Spleen (tissue), 13 donors: ENCODE measurements at places on chromosomes 12 and 14. TPM values are rescaled to one million over a fixed set of nuclear protein-coding genes. Genes with fewer than 3 reads are reported as not detected.

- no peaks in the 10 kb centered on the region for H3K36me3 ChIP-seq
- H3K4me1 ChIP-seq: no peaks in the 10 kb centered on the region
Observed at GRCh38 chr12:43969882-43970281, 134.0 kb downstream of the TMEM117 start.

Gene CLEC1B
- 0.67 TPM for polyA plus RNA-seq

Gene FMNL3
- polyA plus RNA-seq: 13.0 TPM

DNA sequence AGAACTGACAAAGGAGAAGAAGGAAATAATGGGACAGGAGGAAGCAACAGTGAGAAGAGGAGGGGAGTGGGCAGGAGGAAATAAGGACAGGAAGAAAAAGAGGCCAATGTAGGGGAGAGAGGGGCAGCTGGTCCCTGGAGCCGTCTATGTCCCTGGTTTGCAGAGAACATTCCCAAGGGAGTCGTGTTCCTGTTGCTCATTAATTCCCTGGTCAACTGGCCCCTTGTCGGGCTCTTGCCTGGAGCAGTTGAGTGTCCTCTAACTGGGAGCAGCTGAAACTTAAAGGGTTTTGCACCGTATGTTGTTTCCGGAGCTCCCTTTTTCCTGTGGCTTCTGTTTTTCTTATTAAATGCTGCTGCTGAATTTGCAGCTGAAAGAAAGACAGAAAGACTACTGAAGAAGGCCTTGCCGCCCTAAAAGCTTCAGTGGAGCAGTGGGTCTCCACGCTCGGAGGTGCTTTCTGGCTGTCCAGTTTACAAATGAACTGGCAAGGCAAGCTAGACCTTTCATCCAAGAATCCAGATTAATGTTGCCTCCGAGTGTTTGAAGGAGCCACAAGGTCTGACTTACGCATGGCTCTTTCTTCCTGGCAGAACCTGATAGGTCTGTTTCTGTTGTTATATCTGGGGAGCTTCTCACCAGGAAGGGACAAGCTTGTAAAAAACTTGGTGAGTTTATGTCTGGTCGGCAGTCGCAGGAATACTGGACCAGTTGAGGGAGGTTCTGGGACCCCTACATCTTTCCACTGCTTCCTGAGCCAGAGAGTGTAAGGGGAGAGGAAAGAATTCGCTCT, 146.2 kb upstream of the RFLNA start:
- no peaks in the 10 kb centered on the region for H3K27me3 ChIP-seq
- H3K36me3 ChIP-seq: no peaks in the 10 kb centered on the region
- no peak for DNase-seq

GRCh38 chr12:109710747-109711595, 2.7 kb upstream of the FAM222A start:
- H3K36me3 ChIP-seq: no peaks in the 10 kb centered on the region
- H3K4me3 ChIP-seq: no peak overlapping the region
- no peak for DNase-seq
- no peaks in the 10 kb centered on the region for H3K4me1 ChIP-seq
- no peak overlapping the region for H3K27ac ChIP-seq
- H3K27me3 ChIP-seq: peaks cover 4% of the 10 kb centered on the region

Gene TBX3
- polyA plus RNA-seq: 3.5 TPM

GRCh38 chr14:67886191-67886590, 66.6 kb downstream of the RAD51B start:
- H3K27me3 ChIP-seq: no peaks in the 10 kb centered on the region
- no peak for DNase-seq
- peaks cover 4% of the 10 kb centered on the region for H3K4me1 ChIP-seq

DNA sequence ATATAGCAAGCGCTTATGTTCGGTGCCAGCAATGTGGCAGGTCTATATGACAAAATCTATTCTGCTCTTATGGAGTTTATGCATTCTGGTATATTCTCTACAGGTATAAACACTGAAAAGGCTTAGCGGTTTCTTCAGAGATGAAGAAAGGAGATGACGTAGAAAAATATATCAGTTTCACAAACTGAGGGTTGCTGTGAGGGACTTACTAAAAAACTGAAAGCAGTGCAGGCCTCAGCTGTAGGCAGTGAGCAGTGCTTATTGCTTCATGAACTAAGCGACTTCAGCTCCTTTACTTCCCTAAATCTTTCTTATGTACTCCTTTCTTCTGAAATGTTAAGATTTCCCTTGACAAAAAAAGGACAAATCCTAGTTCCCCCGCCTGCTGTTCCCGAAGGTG, 4.5 kb downstream of the DDX47 start:
- H3K27ac ChIP-seq: no peak overlapping the region
- peaks cover 77% of the 10 kb centered on the region for H3K36me3 ChIP-seq
- peaks cover 26% of the 10 kb centered on the region for H3K4me1 ChIP-seq
- no peak for DNase-seq
- H3K27me3 ChIP-seq: no peaks in the 10 kb centered on the region

GRCh38 chr12:19895246-19896020, 456.1 kb downstream of the AEBP2 start:
- no peak overlapping the region for H3K27ac ChIP-seq
- H3K4me3 ChIP-seq: no peak overlapping the region
- H3K27me3 ChIP-seq: no peaks in the 10 kb centered on the region
- H3K36me3 ChIP-seq: no peaks in the 10 kb centered on the region
- no peaks in the 10 kb centered on the region for H3K4me1 ChIP-seq

DNA sequence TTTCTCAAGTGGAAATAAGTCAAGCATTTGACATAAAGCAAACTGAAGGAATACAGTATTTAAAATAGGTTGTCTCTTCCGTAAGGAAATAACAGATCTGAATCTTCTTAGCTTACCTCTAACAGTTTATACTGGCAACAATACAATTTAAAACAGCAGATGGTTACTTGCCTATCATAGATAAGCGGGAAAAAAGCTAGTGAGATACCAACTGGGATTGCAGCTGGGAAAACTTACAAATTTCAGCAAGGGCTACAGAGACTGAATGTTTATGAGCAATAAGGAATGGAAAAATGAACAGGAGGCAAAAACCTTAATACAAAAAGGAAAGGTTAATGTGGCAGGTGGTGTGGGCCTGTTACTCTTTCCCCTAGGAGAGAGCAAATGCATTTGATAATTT, 220.0 kb downstream of the RASSF9 start:
- no peaks in the 10 kb centered on the region for H3K4me1 ChIP-seq
- H3K36me3 ChIP-seq: no peaks in the 10 kb centered on the region
- no peak overlapping the region for H3K4me3 ChIP-seq
- no peak overlapping the region for H3K27ac ChIP-seq

GRCh38 chr12:14989790-14990189, 16.9 kb downstream of the PDE6H start:
- H3K27me3 ChIP-seq: no peaks in the 10 kb centered on the region
- no peak overlapping the region for H3K27ac ChIP-seq
- H3K4me1 ChIP-seq: peaks cover 3% of the 10 kb centered on the region
- H3K4me3 ChIP-seq: no peak overlapping the region

DNA sequence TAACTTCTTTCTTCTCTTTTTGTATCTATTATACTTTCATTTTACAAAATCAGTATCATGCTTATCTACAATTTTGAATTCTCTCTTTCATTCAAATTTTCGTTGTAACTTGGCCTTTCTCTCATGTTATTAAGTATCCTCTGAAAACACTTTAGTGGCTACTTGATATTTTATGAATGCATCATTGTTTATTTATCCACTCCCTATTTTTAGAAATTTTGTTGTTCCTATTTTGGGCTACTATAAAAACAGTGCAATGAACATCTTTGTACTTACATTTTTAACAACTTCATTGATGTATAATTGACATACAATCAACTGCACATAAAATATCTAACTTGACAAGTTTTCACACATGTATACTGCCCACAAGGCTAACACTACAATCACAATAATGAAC, 44.0 kb upstream of the AMIGO2 start:
- H3K4me1 ChIP-seq: no peaks in the 10 kb centered on the region
- no peak overlapping the region for H3K27ac ChIP-seq
- H3K4me3 ChIP-seq: no peak overlapping the region
- H3K36me3 ChIP-seq: no peaks in the 10 kb centered on the region
- H3K27me3 ChIP-seq: no peaks in the 10 kb centered on the region
- no peak for DNase-seq
